Activated CD4-positive, alpha-beta T cell treated with anti-CD3 and anti-CD28 coated beads, Interleukin-2, amount 50 U/mL, for 1 hour (primary cell): ENCODE measurements at places on chromosomes 4 and X.

GRCh38 chr4:158051401-158052235 is 121.2 kb downstream of the GASK1B start:
- DNase-seq, result no peak

DNA sequence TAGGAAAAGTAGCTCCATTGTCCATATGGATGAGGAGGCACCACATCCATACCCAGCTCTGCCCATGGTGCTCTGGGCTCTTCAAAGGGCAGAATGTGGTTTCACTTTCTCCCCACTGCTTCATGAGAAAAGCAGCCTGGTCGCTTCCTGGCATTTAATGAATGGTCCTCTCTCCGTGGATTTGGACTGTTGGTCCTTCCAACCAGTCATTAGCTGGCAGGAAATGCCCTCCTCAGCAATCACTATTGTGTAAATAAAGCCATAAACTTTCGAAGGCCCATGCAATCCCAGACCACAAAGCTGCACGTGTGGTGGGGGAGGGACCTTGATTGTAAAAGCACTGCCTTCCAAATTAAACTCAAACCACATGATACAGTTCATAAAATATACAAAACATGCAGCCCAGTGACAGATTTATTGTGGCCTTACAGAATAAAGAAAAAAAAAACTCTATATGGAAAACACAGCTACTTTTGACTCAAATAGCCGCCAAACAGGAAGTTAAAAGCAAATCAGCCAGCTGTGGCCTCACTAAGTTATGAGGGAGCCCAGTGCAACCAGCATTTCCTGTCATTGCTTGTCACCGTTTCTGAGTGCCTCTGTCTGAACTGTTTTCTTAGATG is 8.1 kb downstream of the MBNL3 start:
- DNase-seq, result peak; percentile 19

DNA sequence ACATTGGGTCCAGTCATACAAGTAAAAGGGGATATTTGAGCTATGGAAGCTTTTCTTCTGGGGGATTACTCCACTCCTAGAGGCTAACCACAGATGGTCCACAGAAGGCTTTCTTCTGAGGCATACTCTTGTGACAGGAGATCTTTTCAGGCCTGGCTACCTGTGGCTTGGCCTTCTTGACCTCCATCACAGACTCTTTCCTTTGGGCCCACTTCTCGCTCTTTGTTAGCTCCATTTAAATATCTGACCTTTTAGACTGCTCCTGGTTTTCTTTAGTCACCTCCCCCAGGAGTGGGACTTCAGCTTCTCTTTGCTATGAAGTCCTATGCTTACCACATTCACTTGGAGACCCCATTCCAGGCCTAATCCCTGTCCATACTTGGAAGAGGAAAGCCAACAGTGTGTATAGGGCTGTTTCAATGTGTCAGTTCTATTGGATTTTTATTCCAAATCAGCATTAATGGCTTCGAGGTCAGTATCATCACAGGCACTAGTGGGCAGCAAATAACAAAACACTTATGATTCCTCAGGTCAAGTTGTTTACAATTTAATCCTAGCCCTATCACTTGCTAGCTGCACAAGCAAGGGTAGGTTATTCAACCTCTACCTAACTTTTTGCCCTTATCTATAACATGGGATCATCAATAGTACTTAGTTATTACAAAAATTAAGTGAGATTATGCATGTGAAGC is 26.3 kb downstream of the GPC3 start:
- DNase-seq, result no peak

DNA sequence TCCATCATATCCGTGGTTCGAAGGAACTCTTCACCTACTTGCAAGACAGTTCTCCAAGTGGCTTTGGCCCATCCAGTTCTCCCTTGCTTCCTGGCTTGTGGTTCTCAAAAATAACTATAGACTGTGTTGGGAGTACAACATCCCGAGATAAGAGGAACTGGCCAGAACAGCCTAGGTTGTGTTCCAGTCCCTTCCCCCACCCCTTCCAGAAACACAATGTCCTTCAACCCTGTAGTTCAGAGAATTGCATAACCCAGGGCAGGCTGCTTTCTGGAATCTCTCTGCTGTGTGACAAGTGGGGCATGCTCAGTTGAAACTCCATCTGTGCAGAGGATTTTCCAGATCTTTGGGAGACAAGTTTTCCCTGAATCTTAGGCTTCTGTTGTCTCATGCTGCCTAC is 206.5 kb downstream of the PCDH10 start:
- no peak for DNase-seq

- DNase-seq, result no peak
These were observed 81.6 kb downstream of the GATB start for GRCh38 chr4:151679231-151679630.

GRCh38 chr4:154982187-154983047 is 201.3 kb downstream of the RBM46 start:
- DNase-seq, result peak; percentile 5

DNA sequence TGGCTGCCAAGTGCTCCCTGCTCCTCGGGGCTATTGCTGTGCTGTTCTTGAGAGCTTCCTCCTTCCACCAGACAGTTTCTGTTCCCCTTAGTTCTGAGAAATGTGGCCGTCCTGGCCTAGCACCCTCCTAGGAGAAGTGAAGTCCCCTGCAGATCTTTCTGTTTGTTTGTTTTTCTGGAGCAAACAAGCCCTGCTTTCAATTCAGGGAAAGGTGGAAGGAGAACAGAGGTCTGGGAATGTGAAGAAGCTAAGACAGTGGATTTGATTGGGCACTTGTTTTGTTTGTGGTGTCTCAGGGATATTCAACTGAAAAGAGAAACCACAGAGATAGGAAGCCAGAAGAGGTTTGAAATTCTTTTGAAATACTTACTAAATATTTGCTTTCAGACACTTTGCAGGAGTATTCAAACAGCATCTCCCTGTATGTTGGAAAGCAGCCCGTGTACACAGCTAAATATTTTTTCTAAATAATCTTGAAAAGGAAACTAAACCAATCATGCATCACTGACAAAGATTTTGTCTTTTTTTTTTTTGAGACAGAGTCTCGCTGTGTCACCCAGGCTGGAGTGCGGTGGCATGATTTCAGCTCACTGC is 36.5 kb upstream of the PPM1K start:
- DNase-seq, result peak; percentile 3

- DNase-seq, result no peak
These were observed 29.4 kb upstream of the KIAA0232 start for GRCh38 chr4:6753103-6753560.

GRCh38 chr4:15695729-15696128 is 7.1 kb upstream of the BST1 start:
- no peak for DNase-seq

DNA sequence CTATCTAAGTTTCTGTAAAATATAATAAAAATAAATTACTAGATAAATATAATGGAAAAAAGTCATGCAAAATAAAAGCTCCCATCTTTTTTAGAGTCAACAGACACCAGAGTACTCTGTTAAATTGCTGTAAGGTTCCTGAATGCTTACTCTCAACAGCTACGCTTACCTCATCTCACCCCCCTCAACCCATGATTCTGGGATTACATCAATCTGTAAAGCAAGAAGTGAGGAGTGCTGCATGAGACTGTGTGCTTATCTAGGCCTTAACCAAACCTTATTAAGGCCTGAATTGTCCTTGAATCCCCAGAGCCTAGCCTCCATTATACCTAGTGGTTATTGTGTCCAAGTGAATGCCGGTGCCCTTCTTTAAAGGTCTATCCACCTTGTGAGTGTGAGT is 735.8 kb downstream of the RPA4 start:
- DNase-seq, result no peak

GRCh38 chr4:173247321-173247720 is 78.7 kb downstream of the GALNT7 start:
- no peak for DNase-seq

DNA sequence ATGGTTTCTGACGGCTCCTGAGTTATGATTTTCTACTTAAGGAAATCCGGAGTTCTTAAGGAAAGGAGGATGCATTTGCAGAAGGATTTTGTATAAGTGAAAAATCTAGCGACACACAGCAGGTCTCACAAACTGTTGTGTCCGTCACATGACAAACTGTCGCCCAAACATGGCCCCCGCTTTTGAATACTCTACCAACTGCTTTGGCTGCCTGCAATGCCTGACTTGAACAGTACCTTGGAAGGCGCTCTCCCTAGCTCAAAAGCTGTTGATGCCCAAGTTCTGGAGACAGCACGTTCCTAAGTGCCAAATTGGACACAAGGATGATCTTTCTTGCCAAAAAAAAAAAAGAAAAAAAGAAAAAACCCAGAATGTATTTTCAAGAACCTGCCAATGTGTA is 103.2 kb downstream of the ENPP6 start:
- DNase-seq, result no peak

DNA sequence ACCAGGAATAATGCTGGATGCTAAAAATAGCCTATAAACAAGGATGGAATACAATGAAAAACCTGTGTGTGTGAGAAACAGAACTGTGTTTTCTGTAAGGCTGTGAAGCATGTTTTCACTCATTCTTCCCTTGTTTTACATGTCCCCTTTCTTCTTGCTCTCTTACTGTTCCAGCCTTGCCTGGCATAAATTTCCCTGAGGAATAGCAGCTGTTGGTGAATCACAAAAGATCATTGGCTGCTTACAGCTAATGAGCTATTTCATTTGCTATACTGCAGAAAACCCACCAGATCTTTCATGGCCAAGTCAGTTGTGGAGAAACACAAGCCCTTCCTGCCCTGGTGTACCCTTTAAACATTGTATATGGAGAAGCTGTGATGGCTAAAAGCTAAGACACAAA is 91.1 kb downstream of the LDB2 start:
- no peak for DNase-seq

DNA sequence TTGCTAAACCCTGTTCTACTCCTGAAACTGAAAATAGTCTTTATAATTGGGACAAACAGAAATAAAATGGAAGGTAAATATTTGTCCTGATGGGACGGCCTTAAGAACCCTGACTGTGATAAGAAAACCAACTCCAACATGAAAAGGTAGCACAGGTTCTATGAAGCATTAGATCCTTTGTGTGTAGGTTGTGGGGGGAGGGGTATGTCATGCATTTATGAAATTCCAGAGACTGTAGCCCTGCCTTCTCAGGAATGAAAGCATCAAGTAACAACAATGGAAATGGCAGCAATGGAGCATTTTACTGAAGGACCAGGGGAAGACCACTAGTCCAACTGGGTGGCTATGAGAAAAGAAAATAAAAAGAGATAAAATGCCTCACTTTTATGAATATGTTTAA is 23.9 kb downstream of the CXXC4 start:
- DNase-seq, result no peak

DNA sequence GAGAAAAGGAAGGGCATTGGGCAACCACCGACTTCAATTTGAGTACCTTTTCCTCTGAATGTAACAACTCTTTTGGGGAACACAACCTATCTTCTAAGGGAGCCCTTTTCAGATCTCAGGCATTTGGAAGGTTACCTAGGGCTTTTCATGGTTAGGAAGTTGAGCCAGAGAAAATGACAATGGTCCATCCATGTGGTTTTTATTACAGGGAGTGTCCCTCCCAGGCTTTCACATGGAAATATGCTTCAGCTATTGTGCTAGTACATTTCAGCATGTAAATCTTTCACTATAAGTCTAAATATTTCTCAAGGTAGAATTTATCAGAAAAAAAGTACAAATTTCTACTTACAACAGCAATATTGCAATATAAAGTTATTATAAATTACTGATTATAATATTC is 259.8 kb downstream of the IQCM start:
- DNase-seq, result no peak

- no peak for DNase-seq
These were observed 532.0 kb upstream of the SPANXN1 start for GRCh38 chrX:144715337-144715736.

- no peak for DNase-seq
These were observed 190.2 kb downstream of the SMIM20 start for GRCh38 chr4:26104056-26104685.

DNA sequence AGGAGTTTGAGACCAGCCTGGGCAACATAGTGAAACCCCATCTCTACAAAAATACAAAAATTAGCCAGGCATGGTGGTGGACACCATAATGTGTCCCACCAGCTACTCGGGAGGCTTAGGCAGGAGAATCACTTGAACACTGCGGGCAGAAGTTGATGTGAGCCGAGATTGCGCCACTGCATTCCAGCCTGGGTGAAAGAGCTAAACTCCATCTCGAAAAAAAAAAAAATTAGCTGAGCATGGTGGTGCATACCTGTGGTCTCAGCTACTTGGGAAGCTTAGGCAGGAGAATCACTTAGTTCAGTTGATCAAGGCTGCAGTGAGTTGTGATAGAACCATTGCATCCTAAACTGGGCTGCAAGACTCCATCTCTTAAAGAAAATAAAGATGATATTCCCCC is 91.2 kb downstream of the PLS3 start:
- DNase-seq, result no peak
